Muscle of leg (tissue), 16 donors: ENCODE measurements at places on chromosomes 7 and 10.

DNA sequence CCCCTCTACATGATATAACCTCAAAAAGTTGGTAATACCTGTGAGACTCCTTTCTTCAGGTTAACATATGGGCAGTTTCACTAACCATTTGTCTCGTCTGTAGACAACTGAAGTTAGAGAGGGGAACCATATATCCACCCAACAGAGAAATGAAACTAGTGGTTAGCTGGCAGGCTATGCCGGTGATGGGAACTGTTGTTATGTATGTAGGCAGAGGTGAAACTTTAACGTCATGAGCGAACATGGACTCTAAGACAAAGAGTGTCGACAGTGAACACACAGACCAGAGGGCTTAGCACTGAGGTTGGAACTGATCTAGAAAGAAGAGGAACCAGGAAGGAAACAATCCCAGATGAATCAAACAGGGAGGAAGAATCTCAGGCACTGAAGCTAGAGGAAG lies 112.4 kb downstream of the ELMO1 start:
- peak; percentile 49 for DNase-seq

GRCh38 chr7:76054123-76055120 lies 6.5 kb downstream of the MDH2 start:
- DNase-seq: no peak

GRCh38 chr10:79050896-79051555 lies 17.7 kb upstream of the ZMIZ1 start:
- no peak for DNase-seq

- peak; percentile 64 for DNase-seq
Measured at GRCh38 chr10:86376852-86377796, 10.5 kb upstream of the GRID1 start.

DNA sequence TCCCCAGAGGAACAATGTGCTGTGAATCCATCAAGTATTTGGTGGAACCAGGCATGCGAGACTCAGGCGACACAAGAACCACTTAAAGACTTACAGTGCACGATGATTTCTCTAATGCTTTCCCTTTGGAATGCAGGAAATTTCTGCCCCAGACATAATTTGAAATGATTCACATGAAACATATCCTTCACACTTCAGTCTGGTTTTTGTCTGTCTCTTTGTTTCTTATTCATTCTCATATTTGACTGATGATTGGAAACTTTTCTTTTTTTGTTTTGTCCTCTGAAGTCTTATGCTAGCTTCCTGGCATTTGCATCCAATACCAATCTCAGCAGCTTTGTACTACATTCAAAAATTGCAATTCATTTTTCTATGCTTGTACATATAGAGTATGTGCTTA lies 502.8 kb downstream of the PHTF2 start:
- DNase-seq: peak; percentile 5

GRCh38 chr10:15236340-15236739 lies 67.8 kb upstream of the NMT2 start:
- DNase-seq: no peak
